ENCODE measurements at places on chromosomes 3 and 15.

DNA sequence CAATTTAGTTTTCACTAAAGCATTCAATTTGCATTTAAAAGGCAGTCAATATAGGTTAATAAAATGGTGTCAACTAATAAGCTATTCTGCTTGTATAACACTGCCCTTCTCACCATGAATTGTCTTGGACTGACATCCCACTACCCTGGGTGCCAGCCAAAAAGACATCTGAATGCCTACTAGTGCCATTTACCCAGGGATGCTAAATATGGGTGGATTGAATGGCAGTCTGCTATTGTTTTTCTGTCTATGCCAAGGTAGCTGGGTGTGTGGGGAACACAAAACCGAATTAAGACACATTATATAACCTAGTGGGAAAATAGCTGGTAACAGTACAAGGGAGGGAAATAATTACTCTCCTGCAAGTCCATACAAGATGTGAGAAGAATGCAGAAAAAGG is 240.0 kb upstream of the CFAP20DC start:
- DNase-seq = no peak

GRCh38 chr15:68372291-68372811 is 59.6 kb downstream of the ITGA11 start:
- peak; percentile 62 for DNase-seq

DNA sequence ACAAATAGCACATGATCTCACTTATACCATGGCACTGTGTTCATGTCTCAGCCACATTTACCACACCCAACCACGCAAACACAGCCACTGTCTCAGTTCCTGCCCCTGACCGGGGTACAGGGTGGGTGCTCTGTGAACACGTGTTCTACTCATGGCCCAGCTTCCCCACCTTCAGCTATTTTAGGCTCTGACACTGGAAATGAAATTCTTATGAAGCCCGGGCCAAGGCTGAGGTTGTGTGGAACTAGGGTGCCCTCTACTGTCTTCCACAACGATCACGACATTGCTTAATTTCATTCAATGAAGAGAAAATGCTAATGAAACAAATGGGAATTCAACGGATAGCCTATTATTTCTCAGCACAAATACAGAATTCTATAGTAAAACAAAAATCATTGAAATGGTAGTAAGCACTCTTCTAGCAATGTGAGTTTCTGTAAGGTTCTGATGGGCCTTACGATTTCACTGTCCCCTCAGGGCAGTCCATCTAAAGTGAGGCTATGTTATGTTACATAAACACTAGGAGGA is 2.1 kb upstream of the GABRA5 start:
- DNase-seq = peak; percentile 60

DNA sequence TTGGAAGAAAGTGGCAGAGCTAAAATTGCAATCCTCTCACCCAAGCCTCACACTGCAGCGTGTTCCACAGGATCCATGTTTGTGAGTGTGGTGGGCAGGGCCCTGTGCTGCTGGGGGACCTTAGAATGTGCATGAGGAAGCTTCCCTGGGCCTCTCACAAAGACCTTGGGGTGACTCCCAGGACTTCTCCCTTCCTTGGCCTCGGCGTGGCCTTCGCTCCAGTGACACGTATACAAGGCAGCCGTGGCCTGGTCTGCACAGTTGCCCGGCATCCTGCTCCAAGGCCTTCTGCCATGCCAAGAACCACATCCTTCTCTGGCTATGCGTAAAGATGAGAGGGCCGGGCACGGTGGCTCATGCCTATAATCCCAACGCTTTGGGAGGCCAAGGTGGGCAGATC is 196.4 kb downstream of the UACA start:
- no peak for DNase-seq

GRCh38 chr3:159824333-159824732 is 164.3 kb upstream of the IL12A start:
- DNase-seq = no peak

GRCh38 chr3:19190602-19191001 is 42.3 kb downstream of the KCNH8 start:
- no peak for DNase-seq

GRCh38 chr15:58490888-58491473 is 59.2 kb downstream of the LIPC start:
- DNase-seq = no peak

- DNase-seq = no peak
These were observed 15.4 kb upstream of the BTLA start for GRCh38 chr3:112514527-112515128.

DNA sequence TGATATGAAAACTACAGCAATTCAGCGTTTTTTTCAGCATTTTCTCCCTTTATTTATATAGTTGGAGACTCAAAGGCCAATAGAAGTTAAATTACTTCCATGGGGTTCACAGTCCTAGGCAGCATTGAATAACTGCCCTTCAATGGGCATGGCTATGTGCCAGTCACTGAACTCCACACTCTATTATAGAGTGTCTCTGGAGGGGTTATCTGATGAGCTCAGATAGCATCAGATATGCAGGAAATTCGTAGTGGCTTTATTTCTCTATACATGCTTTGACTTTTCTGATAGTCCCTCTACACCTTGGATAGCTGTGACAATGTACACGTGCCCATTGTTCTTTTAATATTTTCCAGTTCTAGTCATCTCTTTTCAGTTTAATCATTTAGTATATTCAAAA is 396.9 kb upstream of the CBLB start:
- no peak for DNase-seq

- no peak for DNase-seq
These were observed 4.5 kb downstream of the RPL22L1 start for GRCh38 chr3:170865209-170866094.

DNA sequence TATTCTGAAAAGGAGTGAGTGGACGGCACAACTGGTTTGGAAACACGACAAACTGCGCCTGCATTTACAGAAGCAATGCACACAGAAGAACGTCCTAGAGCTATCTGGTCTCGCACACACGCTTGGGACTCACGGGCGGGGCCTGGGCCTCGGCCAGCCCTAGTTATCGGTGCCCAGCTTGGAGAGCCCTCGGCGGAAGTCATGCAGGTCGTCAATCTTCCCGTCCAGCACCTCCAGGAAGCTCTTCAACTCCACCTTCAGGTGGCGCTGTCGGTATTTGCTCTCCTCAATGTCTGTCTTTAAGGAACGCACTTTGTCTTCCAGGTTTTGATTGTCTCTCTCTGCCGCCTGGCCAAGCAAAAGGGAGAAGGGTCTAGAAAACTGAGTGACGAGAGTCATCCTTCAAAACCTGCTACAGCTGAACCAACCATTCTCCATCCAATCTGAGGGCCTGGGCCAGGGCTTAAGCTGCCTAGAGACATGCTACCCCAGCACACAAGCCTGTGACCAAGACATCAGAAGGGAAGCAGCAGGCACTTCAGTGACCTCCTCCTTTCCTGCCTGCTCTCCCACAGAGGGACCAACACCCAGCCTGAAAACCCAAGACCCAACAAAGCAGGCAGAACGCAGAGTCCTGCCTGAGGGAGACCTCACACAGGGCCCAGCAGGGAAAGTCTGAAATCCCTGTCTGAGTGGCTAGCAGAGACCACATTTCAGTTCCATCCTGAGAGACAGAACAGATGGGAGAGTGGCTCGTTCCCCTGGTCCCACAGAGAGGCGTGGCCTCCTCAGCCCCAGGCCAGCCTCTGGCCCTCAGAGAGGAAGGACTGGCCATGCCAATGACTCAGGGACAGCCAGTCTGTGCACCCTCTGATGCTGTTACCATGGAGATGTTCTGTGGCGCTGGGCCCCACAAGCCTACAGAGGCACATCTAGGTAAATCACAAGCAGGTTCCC is 40.4 kb downstream of the WHAMM start:
- peak; percentile 87 for DNase-seq

DNA sequence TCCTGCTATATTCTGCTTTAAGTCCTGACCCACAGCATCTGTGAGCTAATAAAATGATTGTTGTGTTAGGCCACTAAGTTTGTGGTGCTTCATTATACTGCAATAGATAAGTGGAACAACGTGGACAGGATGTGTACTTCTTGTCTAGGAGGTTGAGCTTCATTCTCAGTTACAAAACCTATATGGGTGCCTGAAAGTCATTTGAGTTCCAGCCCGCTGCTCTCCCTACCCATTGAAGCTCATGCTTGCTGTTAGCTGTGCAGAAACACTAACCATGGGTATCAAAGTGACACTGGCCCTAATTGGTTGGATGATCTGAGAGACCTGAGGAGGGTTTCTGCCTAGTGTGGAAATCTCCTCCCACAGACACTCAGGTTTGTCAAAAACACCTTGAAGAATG is 357.2 kb downstream of the PDCD6IP start:
- DNase-seq = no peak

DNA sequence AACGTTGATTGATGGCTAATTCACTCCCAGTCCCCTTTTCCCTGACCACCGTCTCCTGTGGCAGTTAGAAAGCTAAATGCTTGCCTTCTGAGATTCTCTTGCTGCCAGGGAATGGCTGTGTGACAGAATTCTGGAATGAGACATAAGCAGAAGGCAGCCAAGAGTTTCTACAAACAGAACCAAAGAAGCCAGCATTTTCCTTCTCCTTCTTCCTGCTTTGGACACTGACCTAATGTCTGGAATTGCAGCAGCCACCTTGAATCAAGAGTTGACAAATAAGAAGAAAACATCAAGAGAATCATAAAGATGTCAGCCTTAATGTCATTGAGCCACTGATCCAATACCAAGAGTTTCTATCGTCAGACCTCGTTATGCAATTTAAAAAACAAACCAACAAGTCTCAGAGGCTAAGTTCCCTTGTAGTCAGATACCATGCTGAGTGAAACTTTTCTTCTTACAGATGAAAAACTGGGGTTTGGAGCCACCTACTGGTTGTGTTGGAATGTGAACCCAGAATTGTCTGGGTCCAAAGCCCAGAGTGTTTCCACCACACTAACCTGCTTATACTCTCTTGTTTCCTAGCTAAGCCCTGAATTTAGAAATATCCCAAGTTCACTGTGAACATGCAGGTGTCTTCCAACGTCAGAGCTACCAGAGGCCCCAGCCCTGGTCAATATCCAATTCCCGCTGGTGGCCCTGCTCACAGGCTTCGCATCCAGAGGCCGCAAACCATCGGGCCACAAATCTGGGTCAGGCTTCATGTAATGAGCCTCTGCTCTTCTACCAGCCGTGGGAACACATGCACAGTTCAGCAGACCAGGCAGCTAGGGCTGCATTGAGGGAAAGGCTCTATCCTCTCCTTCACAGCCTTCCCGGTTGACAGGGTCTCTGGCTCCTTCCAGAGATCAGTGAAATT is 42.5 kb downstream of the MCF2L2 start:
- DNase-seq = peak; percentile 48

DNA sequence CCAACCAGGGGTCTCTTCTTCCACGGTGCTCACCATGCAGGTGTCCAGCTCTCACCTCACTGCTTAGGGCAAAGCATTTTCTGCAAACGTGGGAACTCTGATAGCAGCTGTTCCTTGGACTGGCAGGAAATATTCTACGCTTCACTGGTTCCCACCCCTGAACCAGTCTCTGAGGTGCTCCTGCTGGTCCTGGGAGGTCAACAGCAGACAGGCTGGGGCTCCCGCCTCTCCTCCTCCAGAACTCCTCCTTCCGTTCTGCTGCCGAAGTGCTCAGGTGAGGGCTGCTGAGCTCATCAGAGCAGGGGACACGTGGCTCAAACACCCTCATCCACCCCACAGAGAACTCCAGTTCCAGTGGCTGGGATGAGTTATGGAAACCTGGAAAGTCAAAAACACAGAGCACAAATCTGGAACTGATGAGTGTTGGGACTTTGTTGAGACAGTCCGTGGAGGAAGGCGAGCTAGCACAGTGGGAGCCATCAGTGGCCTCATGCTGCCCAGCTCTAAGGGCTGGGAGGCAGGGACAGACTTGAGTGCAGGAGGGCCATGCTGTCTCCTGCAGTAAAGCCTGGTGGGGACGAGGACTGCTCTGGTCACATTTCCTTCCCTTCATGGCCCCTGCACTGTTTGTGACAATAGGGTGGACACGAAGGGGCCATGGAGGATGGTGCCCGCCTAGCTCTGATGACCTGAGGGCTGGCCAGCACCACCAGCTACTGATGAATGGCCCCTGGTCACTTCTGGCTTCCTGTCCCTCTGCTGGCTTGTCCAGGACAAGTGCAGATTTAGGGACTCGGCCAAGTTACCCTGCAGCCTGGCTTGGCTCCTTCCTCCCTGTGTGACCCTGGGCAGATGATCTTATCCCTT is 137.8 kb downstream of the KLF13 start:
- DNase-seq = no peak

DNA sequence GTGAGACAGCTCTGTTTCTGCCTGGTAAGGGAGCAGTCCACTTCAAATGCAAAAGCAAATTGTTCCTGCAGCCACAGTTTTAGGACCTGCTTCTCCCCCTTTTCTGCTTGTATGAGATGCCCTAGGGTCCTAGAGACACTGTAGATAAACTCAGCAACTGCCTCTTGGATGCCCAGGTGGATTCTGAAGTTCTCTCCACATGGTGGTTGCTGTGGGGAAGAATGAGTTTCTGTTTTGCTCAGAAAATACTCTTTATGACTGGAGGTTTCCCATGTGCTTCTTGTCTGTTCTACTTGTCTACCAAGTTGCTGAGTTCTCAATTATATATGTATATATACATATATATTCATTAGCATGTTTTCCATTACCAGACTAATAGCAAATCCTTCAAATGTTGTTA is 5.6 kb upstream of the ZNF80 start:
- no peak for DNase-seq

DNA sequence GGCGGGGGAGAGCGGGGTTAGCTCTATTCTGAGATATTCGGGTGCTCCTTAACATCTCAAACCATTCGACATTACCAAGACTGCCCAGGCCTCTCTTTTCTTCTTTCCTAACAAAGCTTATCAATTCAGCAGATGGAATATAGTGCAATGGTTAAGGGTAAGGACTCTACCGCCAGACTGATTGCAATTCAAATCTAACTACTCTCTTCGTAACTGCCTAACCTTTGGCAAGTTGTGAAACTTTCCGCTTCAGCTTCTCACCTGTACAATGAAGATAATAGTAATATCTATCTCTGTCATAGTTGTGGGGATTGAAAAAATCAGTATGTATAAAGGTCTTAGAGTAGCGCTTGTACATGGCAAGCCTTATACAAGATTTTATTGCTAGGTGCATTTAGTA is 972 bp downstream of the UBA5 start:
- no peak for DNase-seq

- no peak for DNase-seq
These were observed 10.2 kb downstream of the STIMATE start for GRCh38 chr3:52887166-52887565.

DNA sequence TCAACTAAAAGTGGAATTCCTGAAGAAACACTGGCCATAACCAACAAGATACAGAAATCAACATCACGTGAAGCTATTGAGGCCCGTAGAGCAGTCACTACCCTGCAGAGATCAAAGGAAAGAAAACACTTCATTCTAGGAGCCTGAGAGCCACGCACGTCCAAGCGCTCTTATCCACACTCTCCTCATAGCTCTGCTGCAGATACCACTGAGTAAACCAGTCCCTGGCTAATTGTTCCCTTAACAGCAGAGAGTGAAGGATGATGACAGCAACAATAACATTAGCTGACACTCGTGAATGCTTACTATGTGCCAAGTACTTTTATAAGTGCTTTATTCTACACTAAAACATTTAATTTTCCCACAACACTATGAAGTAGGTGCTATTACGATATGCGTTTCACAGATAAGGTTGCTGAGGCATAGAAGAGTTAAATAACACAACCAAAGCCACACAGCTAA is 271.0 kb upstream of the GADL1 start:
- DNase-seq = no peak

Measured in WTC11 (cell line).